ENCODE measurements at places on chromosomes 16 and 17.
A peak's percentile ranks its signal among the peaks of the same experiment; 100 is the strongest.

DNA sequence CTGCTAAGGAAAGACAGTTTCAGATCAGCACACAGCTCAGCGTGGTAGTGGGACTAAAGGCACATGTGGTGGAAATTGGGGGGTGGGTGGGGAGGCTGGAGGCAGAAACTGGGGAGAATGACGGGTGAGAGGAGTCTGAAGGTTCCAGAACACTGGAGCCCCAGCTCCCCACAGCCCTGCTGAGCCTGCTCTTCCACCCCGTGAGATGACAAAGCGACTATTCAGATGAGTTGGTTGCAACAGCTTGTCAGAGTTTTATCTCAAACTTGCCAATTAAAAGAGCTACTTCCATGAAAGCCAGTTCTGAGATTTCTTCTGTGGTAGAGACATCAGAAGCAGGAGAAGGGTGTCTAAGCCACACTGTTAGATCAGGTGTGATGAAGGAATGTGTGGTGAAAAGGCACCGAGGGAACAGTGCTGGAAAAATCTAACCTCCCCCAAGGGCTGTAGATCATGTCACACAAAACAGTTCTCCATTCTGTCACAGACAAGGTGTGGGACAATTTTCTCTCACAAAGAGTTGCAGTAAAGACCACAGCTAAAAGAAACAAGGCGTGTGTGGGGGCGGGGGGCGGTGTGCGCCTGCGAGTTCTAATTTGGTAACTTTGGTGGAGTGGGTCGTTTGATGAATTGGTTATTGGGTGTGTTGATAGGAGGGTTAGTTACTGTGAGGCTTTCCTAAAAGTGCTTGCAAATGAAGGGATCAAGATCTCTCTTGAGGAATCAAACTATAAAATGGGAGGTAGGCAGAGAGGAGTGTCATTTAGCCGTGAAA, 39.0 kb downstream of the CCDC182 start:
- no peaks in the 10 kb centered on the region for H3K4me1 ChIP-seq
- no peak overlapping the region for H3K27ac ChIP-seq
- H3K4me3 ChIP-seq: no peak overlapping the region

GRCh38 chr16:9447195-9447551, 355.7 kb downstream of the HAPSTR1 start:
- no peaks in the 10 kb centered on the region for H3K4me1 ChIP-seq
- no peak overlapping the region for H3K4me3 ChIP-seq
- H3K27ac ChIP-seq: no peak overlapping the region
- no peak for DNase-seq
- H3K27me3 ChIP-seq: no peaks in the 10 kb centered on the region

DNA sequence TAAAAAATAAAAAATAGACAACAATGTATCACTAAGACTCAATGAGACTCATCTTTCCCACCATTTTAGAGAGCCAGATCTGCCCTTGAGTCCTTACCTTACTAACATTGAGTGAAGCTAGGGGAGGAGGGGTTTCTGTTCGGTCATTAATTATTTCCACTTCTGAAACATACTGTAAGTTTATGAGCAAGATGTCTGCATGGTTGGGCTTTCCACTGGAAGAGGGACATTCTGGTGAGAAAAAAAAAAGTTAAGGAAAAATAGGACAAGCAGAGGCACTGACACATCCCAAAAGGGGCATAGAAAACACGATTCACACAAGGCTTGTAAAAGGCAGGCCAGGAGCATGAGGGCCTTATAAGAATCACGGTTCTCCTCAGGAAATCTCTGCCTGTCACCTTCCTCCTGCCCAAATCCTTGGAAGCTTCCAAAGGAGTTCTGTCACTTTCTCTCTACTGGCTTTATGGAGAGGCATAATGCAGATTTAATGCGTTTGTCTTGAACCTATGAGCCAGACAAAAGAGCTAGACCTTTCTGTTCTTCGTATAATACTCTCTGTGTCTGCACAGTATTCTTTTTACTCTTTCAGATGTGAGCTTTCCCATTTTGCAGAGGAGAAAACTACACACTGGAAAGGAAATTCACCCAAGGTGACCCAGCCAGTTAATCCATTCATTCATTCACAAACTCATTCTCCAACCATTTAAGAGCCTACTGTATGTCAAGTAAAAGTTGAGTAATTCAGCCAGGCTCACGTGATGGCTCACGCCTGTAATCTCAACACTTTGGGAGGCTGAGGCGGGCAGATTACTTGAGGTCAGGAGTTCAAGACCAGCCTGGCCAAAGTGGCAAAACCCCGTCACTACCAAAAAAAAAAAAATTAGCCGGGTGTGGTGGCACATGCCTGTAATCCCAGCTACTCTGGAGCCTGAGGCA, 2.5 kb downstream of the LSM12 start:
- H3K27me3 ChIP-seq: no peaks in the 10 kb centered on the region
- no peak overlapping the region for H3K4me3 ChIP-seq
- H3K4me1 ChIP-seq: peaks cover 3% of the 10 kb centered on the region
- H3K36me3 ChIP-seq: no peaks in the 10 kb centered on the region

DNA sequence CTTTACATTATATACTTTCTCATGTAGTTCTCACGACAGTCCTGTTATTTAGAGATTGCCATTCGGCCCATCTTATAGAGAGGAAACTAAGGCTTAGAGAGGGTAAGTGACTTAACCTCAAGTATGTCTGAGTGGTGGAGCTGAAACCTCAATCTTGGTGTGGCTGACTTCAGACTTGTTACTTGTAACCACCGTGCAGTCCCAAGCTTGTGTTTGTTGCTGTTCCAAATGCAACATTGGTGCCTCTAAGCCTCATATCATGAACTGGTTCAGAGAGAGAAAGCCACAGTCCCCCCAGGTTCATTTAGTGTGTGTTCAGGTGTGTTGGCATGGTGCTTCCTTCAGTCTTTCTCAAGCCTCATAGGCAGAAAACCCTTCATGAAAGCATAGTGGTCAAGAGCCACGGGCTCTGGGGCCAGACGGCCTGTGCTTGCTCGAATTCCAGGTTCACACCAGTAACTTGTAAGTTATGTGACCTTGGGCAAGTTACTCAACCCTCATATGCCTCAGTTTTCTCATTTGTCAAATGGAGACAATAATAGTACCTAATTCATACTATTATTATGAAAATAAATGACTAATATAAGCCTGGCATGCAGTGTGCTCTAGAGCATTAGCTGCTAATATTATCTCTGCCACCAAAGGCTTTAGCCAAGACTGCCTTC, 39.9 kb downstream of the CDH1 start:
- no peak overlapping the region for H3K27ac ChIP-seq
- no peak overlapping the region for H3K4me3 ChIP-seq
- no peak for DNase-seq
- no peaks in the 10 kb centered on the region for H3K36me3 ChIP-seq

- no peak overlapping the region for H3K27ac ChIP-seq
- H3K27me3 ChIP-seq: no peaks in the 10 kb centered on the region
- H3K36me3 ChIP-seq: no peaks in the 10 kb centered on the region
Measured at GRCh38 chr17:561116-561515, 153.5 kb downstream of the VPS53 start.

- H3K27me3 ChIP-seq: no peaks in the 10 kb centered on the region
- H3K4me3 ChIP-seq: no peak overlapping the region
- no peak overlapping the region for H3K27ac ChIP-seq
- H3K36me3 ChIP-seq: no peaks in the 10 kb centered on the region
Measured at GRCh38 chr17:32971171-32971570, 20.5 kb upstream of the SPACA3 start.

DNA sequence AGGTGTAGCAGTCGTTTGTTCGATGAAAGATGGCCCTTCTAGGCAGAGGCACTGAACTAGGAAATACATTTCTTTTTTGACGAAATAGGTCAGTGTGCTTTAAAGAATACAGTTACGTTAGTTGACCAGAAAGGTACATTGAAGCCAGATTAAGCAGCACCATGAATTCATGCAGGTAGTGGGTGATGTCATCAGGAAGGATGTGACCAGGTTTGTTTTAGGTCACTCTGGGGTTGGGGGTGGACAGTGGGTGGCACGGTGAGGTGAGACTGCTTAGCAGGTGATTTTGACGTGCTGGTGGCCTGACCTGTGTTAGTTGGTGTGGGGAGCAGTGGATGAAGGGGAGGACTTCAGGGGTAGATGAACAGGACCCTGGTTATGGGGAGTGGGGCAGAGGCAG, 3.6 kb downstream of the INO80E start:
- H3K36me3 ChIP-seq: no peaks in the 10 kb centered on the region
- peaks cover 3% of the 10 kb centered on the region for H3K4me1 ChIP-seq
- no peak overlapping the region for H3K4me3 ChIP-seq
- no peaks in the 10 kb centered on the region for H3K27me3 ChIP-seq

DNA sequence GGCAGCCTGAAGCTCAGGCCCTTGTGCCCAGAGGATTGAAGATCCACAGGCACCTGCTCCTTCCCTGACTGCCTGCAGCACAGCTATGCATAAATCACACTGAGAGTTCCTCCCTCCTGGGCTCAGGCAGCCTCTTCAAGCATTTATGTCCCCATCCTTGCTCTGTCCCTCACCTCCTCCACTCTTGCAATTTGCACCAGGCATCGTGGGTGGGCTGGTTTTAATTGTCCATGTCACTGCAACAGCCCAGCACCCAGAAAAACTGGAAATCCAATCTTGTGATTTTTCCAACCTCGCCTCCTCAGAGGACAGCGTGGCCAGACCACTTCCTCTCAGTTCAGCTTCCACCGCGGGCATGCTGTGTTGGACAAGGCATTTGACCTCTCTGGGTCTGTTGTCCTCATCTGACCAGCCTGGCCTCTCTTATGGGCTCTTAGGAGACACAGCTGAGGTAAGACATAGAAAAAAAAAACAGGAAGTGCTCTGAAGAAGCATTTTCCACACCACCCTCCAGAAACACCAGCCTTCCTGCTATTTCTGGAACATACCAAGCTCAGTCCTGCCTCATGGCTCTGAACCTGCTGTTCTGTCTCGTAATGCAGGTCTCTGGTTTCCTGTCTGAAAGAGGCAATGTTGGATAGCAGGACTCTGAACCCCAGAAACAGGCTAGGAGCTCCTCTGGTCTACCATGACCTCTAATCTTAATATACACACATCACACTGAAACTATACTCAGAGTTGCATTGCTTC, 8.3 kb downstream of the TMEM114 start:
- H3K36me3 ChIP-seq: no peaks in the 10 kb centered on the region
- DNase-seq: no peak
- no peak overlapping the region for H3K4me3 ChIP-seq

- H3K36me3 ChIP-seq: no peaks in the 10 kb centered on the region
- peak overlapping the region; percentile 82 for H3K4me3 ChIP-seq
- DNase-seq: no peak
- peak overlapping the region; percentile 17 for H3K27ac ChIP-seq
Measured at GRCh38 chr16:4114257-4115208, 1.7 kb downstream of the ADCY9 start.

DNA sequence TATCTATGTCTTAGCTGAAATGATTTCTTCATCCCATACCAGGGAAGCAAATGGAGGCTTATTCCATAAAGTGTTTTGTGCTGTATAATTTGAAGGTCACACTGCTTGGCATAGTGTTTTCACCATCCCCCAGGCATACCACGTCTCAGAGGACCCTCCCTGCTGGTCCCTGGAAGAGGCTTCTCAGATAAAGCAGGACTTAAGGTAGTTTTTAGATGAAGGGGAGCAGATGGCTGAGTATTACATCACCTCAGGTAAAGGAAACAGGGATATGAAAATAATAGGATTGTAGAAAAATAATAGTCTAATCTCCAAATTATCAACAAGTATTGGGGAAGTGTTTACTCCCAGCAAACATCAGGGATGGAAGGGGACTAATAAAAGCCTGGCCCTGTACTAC, 7.3 kb upstream of the SMG1 start:
- H3K27me3 ChIP-seq: no peaks in the 10 kb centered on the region
- H3K36me3 ChIP-seq: no peaks in the 10 kb centered on the region
- H3K4me1 ChIP-seq: no peaks in the 10 kb centered on the region
- no peak overlapping the region for H3K4me3 ChIP-seq

All from ovary (tissue), 10 donors.